Nephron progenitor cell (in vitro differentiated cells): ENCODE measurements at places on chromosomes 3 and 15.

GRCh38 chr3:84904816-84905555 lies 53.8 kb upstream of the CADM2 start:
- DNase-seq: no peak

GRCh38 chr3:52533623-52534280 lies at the start of gene NT5DC2:
Gene NT5DC2, minus strand, starts transcription at chr3:52533857. Its CDS starts 120 bp downstream, at chr3:52533737.
- peak; percentile 87 for DNase-seq

DNA sequence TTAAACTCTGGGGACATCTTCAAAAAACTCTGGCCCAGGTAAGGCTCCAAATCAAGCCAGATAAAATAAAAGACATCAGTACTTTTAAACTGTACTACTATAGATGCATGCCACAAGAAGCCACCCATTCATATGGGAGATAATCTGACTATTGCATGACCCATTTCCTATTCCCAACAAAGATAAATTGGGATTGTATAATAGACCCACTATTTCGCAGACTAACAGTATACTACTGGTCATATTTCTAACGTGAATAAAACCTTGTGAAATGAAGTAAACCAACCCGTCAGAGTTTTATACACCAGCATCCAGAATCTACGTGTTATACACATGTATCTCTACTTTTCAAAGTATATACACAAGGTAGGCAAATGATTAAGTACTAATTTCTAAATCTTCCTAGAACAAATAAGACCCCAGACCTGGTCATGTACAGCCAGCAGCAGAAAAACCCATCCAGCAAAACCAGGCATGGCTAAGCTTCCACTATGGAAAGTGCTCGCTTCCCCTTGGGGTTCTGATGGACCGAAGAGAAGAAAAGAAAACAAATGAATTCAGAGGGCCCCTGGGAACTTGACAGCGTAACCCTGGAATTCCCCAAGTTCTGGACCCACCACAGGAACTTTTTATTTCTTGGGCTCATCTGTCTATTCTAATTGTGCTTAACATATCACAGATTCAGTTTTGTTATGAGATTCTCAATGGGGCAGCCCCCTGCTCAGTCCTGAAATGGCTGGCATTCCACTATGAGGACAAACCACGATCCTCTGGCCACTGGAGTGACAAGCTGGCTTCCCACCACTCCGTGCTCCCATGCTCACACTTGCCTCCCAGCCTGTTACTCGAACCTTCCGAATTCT lies 69.1 kb downstream of the MB21D2 start:
- DNase-seq: no peak

DNA sequence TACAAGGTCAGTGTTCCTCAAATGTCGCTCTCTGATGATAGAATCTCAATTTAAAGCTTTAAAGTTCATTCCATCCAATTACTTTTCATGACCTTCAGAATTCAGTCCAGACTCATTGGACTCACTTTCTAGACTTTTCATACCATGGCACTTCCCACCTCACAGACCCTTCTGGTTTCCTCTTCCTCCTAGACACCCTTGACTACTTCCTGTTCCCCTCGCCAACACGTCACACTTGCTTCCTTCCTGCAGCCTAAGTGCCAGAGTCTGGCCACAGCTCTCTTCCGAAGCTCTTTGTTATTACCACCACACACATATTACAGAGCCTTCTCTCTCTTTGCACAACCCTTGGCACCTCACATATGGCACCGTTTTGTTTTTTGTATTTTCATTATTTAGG lies 59.1 kb upstream of the UMPS start:
- DNase-seq: no peak

DNA sequence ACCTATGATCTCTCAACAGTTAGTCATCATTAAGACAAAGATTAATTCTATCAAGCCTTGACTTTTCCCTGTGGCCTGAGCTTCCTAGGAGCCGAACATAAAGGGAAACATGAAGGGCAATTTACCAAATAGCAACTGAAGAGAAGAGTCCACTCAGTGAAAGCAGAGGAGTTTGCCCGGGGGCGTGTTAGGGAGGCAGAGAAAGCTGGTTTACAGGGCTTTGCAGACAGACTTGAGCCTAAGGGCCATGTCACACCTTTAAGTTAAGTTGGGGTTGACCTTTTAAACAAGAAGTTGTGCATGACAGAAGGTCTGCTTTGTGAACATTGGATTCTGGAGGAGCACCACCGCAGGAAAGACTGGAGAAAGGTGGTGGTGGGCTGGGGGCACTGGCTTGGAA lies 701.8 kb upstream of the CFAP20DC start:
- DNase-seq: no peak

DNA sequence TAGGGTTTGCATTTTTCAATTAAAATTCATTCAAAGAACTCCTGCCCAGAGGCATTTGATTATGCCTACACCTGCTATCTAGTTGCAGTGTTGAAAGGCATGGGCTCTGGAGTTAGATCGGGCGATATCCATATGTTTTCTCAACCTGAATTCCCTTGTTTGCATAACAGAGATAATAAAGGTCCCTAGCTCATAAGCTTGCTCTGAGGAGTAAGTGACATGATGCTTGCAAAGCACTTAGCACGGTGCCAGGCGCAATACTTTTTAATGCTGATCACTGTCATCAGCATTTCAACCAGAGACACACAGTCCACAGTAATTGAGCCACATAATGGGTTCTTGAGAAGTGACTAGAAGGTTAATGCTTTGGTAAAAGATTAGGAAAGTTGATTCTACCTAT lies 106.3 kb upstream of the SAMMSON start:
- DNase-seq: no peak

DNA sequence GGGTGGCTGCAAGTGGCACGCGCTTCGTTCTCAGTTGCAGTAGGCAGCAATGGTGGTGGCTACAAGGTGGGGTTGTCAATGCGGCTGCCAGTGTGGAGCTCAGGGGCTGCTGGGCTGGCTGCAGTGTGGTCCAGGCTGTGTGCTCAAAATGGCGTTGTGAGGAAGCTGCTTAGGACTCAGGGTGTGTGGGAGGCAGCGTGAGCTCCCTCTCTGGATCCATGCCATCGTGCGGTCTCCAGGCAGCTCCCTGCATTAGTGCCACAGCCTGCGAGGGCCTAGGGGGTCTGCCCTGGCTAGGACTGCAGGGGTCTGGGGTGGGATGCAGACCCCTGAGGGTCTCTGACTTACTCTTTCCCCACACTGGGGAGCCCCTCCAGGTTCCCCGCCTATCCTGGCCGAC lies 397.2 kb downstream of the OCA2 start:
- no peak for DNase-seq

DNA sequence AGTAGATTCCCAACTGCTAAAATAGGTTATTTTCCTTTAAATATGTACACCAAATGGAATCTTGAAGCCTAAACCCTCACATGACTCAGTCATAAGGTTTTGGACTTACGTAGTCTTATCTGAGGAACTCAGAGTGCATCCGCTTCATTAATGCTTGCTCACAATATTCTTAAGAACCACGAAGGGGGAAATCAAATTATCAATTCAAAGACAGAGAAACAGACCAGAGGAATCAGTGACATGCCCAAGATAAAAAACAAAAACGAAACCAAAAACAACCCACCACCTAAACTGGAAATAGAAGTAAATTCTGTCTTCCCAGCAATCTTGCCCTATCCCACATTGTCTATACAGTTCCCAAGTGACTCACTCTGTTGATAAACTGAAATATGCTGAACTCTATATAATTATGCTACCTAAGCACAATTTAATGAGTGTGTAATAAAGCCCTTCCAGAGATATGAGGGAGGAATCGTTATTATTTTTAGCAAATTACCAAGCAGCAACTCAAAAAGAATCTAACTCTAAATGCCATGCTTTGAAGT lies 135.4 kb upstream of the CBLB start:
- DNase-seq: no peak

- no peak for DNase-seq
Measured at GRCh38 chr15:73493922-73494321, 51.0 kb downstream of the REC114 start.

GRCh38 chr15:69499521-69500211 lies 47.0 kb downstream of the RPLP1 start:
- no peak for DNase-seq

DNA sequence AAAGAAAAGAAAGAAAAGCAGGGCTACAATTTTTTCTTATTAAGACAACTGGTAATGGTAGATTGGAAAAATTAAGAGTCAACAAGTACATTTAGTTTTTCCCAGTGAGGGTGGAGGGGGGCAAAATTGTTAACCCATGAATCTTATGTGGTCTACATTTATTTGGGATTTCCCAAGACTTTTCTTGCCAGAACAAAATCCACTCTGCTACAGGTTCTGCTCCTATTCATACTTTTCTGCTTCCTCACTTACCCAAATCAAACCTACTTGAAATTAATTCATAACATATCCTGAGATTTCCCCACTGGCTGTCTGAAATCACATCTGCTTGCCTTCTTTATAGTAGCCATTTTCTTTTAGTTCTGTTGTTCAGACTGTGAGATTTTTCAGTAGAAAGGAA lies 41.1 kb downstream of the VGLL3 start:
- DNase-seq: no peak

- no peak for DNase-seq
Measured at GRCh38 chr3:177944228-177944661, 592.0 kb upstream of the KCNMB2 start.

DNA sequence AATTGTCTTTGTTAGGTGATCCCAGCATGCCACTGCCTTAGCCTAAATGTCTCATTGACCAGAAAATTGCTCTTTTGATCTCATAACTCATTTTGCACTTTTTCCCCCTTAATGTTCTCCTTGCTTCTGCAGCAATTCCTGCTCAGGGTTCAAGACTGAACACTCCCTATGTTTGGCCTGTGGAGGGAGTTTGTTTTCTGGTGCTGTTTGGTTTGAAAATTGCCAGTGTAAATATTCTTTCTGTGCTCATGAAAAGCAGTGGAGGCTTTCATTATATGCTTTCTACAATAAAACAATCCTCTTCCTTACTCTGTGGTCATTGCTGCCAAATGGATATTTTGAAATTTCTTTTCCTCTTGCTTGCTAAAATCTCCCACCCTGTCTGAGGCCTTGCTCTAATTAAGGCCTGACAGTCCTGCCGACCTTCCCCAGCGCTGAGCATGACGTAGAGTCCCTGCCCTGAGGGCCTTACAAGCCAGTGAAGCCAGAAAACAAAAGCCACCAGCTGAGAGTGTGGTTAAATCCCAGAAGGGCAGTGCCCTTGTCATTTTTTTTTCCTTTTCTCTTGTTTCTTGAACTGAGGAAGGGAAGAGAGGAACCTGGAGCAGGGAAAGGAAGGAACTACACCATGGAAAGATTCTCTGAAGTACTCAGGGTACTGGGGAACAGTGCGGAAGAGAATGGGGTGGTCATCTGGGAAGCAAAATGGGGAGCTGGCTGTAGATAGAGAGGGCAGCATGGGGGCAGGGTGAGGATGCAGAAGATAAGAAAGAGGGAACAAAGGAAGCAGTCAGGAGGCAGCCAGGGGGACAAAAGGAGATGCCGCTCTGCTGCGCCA lies 24.8 kb downstream of the ZBTB38 start:
- peak; percentile 14 for DNase-seq

DNA sequence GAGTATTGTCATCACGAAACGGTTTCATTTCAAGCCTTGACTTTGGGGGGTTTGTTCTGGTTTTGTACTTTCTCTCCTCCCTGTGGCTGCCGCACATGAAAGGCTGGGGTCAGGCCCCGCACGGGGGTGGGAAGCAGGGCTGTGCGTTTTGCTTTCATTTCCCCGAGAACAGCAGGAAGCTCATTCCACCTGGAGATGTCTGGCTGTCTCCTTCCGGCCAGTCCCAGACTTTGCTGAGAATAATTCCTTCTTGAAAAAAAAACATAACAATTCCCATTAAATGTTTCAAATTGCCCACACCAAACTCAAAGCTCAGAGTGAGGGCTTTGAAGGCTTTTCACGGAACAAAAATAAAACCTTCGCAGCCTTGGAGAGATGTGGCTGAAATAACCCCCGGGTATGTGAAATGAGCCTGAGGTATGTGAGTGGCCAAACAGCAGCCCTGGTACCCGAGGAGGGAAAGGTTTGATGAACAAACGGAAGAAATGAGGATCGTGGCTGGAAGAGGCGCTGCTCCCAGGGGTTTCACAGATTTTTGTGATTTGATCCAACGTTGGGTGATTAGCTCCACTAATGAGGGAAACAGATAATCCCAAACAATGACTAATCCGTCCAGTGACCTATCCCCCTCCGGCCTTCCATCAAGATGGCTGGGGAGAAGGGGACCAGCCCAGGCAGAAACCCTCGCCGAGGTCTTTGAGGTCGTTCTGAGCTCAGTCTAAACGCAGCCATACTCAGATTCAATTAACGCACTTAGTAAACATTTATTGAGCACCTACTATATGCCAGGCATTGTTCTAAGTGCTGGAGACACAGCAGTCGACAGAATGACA lies 126.9 kb upstream of the MEF2A start:
- DNase-seq: no peak

- peak; percentile 15 for DNase-seq
Measured at GRCh38 chr3:159616234-159616825, 372.3 kb upstream of the IL12A start.
